ENCODE measurements at places on chromosomes 12 and 14.

GRCh38 chr14:65438266-65438933 is 25.9 kb downstream of the FUT8 start:
- H3K36me3 ChIP-seq: no peaks in the 10 kb centered on the region
- no peaks in the 10 kb centered on the region for H3K27me3 ChIP-seq
- H3K4me1 ChIP-seq: peaks cover 4% of the 10 kb centered on the region
- no peak overlapping the region for H3K27ac ChIP-seq
- DNase-seq: no peak

DNA sequence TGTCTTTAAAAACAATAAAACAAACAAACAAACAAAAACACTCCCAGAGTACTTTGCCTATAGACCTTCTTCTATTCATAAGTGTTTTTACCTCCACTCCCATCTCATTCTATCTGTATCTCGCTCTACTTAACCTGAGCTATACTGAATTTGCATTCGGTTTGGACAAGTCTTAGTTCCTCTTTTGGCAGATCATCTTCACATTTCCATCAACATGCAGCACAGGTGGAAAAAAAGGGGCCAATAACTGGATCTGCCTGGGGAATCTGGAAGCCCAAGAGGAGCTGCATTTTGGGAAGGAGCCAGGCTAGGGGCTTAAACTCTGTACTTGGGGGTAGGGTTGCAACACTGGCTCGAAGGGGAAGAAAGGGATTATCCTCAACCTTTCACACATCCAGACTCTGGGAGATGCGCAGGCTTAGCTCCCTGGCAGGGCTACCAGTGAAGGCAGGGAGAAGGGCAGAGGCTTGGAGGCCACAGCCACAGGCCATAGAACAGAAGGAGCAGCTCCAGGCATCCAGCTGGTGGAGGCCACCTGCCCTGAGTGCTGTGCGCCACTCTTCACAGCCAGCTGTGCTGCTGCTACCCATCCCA is 4.1 kb downstream of the NINJ2 start:
- no peak overlapping the region for H3K27ac ChIP-seq
- H3K36me3 ChIP-seq: no peaks in the 10 kb centered on the region
- H3K4me3 ChIP-seq: no peak overlapping the region
- H3K4me1 ChIP-seq: no peaks in the 10 kb centered on the region
- no peak for DNase-seq

DNA sequence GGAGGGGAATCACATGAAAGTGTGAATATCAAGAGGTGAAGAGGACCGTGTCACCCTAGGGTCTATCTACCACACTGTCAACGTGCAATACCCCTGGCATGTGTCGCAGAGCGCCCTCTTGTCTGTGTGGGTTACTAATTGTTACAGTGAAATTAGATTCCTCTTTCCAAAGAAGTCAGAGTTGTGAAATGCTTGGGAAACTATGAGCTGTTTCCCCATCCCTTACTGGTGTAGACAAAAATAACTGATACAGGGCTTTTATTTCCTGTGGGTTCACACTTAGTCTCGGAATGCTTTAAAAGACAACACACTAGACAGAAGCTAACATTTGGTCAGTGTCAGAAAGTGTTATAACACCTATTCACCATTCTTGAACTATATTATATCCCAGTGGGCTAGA is 597.3 kb downstream of the NRXN3 start:
- H3K27ac ChIP-seq: no peak overlapping the region
- no peak for DNase-seq
- no peak overlapping the region for H3K4me3 ChIP-seq

GRCh38 chr12:60494244-60494643 is 898.4 kb downstream of the SLC16A7 start:
- H3K4me3 ChIP-seq: no peak overlapping the region
- H3K27ac ChIP-seq: no peak overlapping the region
- no peaks in the 10 kb centered on the region for H3K36me3 ChIP-seq
- no peaks in the 10 kb centered on the region for H3K4me1 ChIP-seq

- no peaks in the 10 kb centered on the region for H3K36me3 ChIP-seq
- H3K27me3 ChIP-seq: no peaks in the 10 kb centered on the region
- H3K4me3 ChIP-seq: no peak overlapping the region
- DNase-seq: no peak
- no peak overlapping the region for H3K27ac ChIP-seq
- H3K4me1 ChIP-seq: no peaks in the 10 kb centered on the region
Observed at GRCh38 chr12:164207-164606, 49.8 kb downstream of the SLC6A12 start.

GRCh38 chr14:54440476-54440872 is 700 bp downstream of the CNIH1 start:
- H3K36me3 ChIP-seq: no peaks in the 10 kb centered on the region
- no peak for DNase-seq
- peak overlapping the region; percentile 53 for H3K4me3 ChIP-seq
- H3K27me3 ChIP-seq: no peaks in the 10 kb centered on the region

GRCh38 chr14:58077621-58078020 is 74.4 kb downstream of the ARMH4 start:
- H3K4me1 ChIP-seq: no peaks in the 10 kb centered on the region
- H3K4me3 ChIP-seq: no peak overlapping the region
- no peak overlapping the region for H3K27ac ChIP-seq
- H3K36me3 ChIP-seq: no peaks in the 10 kb centered on the region

- no peaks in the 10 kb centered on the region for H3K27me3 ChIP-seq
- no peak overlapping the region for H3K4me3 ChIP-seq
- no peak for DNase-seq
- H3K36me3 ChIP-seq: no peaks in the 10 kb centered on the region
- no peaks in the 10 kb centered on the region for H3K4me1 ChIP-seq
Observed at GRCh38 chr12:121989276-121990113, 32.2 kb upstream of the BCL7A start.

GRCh38 chr12:67223225-67223624 is 45.9 kb upstream of the CAND1 start:
- no peaks in the 10 kb centered on the region for H3K27me3 ChIP-seq
- H3K27ac ChIP-seq: no peak overlapping the region
- DNase-seq: no peak
- H3K4me3 ChIP-seq: no peak overlapping the region
- no peaks in the 10 kb centered on the region for H3K36me3 ChIP-seq
- H3K4me1 ChIP-seq: no peaks in the 10 kb centered on the region

- H3K4me1 ChIP-seq: no peaks in the 10 kb centered on the region
- no peak overlapping the region for H3K4me3 ChIP-seq
- no peak overlapping the region for H3K27ac ChIP-seq
- no peaks in the 10 kb centered on the region for H3K36me3 ChIP-seq
Observed at GRCh38 chr12:106924268-106924861, 31.3 kb upstream of the TMEM263 start.

- H3K4me1 ChIP-seq: no peaks in the 10 kb centered on the region
- H3K27me3 ChIP-seq: no peaks in the 10 kb centered on the region
- no peaks in the 10 kb centered on the region for H3K36me3 ChIP-seq
- DNase-seq: peak; percentile 24
Observed at GRCh38 chr12:52879394-52880351, 25.2 kb downstream of the KRT8 start.

DNA sequence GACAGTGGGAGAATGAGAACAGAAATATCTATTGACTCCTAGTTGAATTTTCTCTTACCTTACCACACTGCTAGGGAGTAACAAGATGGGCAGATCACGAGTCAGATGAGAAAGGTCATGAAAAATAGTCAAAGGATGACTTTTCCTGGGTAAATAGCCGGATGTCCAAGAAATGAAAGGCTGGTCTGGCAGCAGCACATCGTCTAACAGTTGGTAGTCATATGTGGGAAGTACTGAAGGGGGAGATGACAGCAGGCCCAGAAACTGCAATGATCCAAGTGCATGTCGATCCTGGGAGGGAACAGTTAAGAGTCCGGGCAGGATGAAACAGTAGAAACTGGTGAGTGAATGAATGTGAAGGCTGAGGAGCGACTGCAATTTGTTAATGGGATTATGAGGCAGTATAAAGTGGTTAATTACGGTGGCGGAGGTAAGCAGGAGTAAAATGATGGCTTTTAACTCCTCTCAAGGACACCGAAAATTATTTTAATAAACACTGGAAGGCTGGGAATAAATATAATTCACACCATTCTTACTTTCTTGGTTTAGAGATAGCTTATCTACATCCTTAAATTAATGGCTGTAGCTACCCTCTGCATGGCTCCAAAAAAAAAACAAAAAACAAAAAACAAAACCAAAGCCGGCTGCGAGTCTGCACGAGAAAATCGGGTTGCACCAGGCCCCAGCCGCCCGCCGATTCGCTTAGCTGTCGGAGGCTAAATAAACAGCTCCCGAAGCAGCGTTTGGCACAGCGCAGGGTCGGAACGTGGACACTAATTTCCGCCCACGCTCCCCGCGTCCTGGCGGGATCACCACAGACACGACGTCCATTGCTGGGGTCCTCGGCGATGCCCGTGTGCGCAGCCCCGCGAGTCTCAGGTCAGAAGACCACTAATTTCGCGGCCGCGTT is 1.0 kb upstream of the ERC1 start:
- peak overlapping the region; percentile 92 for H3K4me3 ChIP-seq
- DNase-seq: peak; percentile 11
- H3K27ac ChIP-seq: peak overlapping the region; percentile 81
- no peaks in the 10 kb centered on the region for H3K27me3 ChIP-seq
- H3K36me3 ChIP-seq: no peaks in the 10 kb centered on the region

GRCh38 chr12:90987520-90987919 is 17.3 kb downstream of the EPYC start:
- no peaks in the 10 kb centered on the region for H3K36me3 ChIP-seq
- no peaks in the 10 kb centered on the region for H3K4me1 ChIP-seq
- H3K27ac ChIP-seq: no peak overlapping the region
- no peak overlapping the region for H3K4me3 ChIP-seq
- no peaks in the 10 kb centered on the region for H3K27me3 ChIP-seq

DNA sequence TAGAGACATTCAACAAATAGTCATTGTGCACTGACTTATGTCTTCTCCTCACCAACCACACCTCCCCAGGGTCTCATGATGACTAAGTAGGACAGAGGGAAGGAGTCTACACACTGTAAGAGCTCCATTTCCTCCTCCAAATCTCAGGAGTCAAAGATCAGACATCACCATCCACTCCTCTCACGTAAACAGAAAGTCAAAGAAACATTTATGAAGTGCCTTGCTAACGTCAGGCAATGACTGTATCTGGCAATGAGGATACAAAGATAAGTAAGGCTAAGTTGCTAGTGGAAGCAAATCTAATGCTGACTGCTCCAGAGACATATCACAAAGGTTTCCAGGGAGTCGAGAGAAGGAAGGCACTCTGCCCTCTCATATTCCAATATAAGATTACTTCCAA is 88.9 kb downstream of the SLC2A13 start:
- no peak for DNase-seq
- H3K4me1 ChIP-seq: no peaks in the 10 kb centered on the region
- no peak overlapping the region for H3K27ac ChIP-seq
- H3K27me3 ChIP-seq: no peaks in the 10 kb centered on the region
- no peaks in the 10 kb centered on the region for H3K36me3 ChIP-seq
- no peak overlapping the region for H3K4me3 ChIP-seq

DNA sequence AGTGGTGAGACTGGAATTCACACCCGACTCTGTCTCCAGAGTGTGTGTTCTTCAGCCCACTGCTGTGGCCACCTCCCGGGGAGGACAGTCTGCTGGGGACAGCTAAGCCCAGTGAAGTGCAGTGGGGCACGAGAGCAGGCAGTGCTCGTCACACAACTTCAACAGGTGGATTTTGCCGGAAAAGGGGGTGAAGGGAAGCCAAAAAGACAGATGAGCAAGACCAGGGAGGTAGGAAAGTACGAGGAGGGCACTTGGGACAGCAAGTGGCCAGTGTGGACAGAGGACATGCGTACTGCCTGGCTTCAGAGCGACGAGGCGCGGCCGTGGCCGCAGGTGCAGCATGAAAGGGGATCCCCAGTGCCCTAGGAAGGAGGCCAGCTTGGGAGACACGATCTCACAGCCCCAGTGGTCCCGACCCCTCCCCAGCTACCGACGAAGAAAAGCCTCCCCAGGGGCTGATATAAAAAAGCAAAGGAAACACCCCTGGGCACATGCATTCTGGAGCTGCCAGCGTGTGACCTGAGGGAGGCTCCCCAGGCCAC is 96.1 kb downstream of the FBXL14 start:
- H3K4me3 ChIP-seq: no peak overlapping the region
- no peaks in the 10 kb centered on the region for H3K36me3 ChIP-seq
- no peak for DNase-seq
- no peaks in the 10 kb centered on the region for H3K27me3 ChIP-seq
- H3K4me1 ChIP-seq: no peaks in the 10 kb centered on the region

GRCh38 chr12:92721130-92721529 is 18.3 kb downstream of the PLEKHG7 start:
- peaks cover 3% of the 10 kb centered on the region for H3K27me3 ChIP-seq
- no peak overlapping the region for H3K27ac ChIP-seq
- no peak overlapping the region for H3K4me3 ChIP-seq
- no peaks in the 10 kb centered on the region for H3K4me1 ChIP-seq
- H3K36me3 ChIP-seq: no peaks in the 10 kb centered on the region

- H3K4me1 ChIP-seq: no peaks in the 10 kb centered on the region
- DNase-seq: no peak
- no peak within 1 kb of the TSS for H3K4me3 ChIP-seq
- H3K36me3 ChIP-seq: no peaks in the 10 kb centered on the region
- no peak within 1 kb of the TSS for H3K27ac ChIP-seq
- H3K27me3 ChIP-seq: no peaks in the 10 kb centered on the region
Observed at GRCh38 chr14:36176524-36176923, at the start of gene PTCSC3. Gene PTCSC3 (minus strand): TSS chr14:36176722.

DNA sequence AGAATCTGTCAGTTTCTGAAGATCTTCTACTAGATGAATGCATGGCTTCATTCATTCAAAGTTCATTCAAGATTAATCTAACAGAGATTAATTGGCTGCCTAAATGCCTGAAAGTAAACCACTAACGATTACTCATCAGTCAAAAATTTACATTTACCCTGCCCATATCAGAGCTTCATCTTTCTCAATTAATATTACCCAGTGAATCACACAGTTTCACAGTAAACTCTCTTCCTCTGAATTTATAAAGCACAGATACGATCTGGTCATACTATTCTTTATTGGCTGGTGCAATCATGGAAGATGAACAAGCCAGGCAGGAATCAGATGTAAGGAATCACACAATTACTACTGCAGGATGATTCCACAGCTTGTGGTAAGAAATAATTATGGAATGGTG is 377.7 kb downstream of the SLC16A7 start:
- no peaks in the 10 kb centered on the region for H3K4me1 ChIP-seq
- H3K27ac ChIP-seq: no peak overlapping the region
- no peak for DNase-seq
- H3K36me3 ChIP-seq: no peaks in the 10 kb centered on the region

GRCh38 chr12:104763168-104763805 is 194.8 kb downstream of the SLC41A2 start:
- no peaks in the 10 kb centered on the region for H3K27me3 ChIP-seq
- no peak for DNase-seq
- H3K4me1 ChIP-seq: peaks cover 13% of the 10 kb centered on the region

GRCh38 chr14:24053548-24054323 is 1.9 kb downstream of the CARMIL3 start:
- H3K4me1 ChIP-seq: peaks cover 10% of the 10 kb centered on the region
- no peak for DNase-seq
- no peaks in the 10 kb centered on the region for H3K27me3 ChIP-seq

GRCh38 chr12:130879212-130879686 is 7.4 kb downstream of the RAN start:
- DNase-seq: no peak
- no peak overlapping the region for H3K27ac ChIP-seq
- H3K4me1 ChIP-seq: peaks cover 3% of the 10 kb centered on the region

- H3K27ac ChIP-seq: no peak overlapping the region
- H3K4me1 ChIP-seq: no peaks in the 10 kb centered on the region
- H3K27me3 ChIP-seq: no peaks in the 10 kb centered on the region
- H3K36me3 ChIP-seq: no peaks in the 10 kb centered on the region
- DNase-seq: no peak
Observed at GRCh38 chr12:47343684-47344567, 264.2 kb upstream of the AMIGO2 start.

Data from effector memory CD4-positive, alpha-beta T cell (primary cell).